ENCODE measurements at places on chromosomes 5 and 9.

DNA sequence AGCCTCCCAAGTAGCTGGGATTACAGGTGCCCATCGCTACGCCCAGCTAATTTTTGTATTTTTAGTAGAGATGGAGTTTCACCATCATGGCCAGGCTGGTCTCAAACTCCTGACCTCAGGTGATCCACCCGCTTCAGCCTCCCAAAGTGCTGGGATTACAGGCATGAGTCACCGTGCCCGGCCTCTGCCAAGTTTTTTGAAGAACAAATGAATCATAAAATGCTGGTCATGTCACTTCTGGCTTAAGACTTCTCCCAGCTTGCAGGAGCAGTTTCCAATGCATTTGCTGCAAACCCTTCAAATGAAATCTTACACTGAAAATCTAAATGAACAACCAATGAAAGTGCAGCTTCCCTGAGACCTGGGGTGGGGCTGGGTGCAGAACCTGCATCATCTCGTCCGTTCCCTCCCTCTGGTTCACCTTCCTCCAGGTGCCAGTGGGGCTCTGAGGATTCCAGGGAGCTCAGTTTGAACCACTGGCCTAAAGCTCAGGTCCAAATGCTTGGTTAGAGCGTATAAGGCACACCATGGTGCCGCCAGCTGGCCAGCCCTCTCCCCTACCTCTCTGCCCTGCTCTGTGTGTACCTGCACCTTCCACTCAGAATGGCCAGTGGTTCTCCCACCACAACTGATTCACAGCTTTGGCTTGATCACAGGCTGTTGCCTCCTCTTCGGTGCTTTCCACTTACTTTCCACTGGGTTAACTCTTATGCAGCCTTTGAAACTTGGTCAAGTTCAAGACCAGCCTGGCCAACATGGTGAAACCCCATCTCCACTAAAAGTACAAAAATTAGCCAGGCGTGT is 39.8 kb upstream of the FUBP3 start:
- DNase-seq: no peak

GRCh38 chr5:926417-927171 is 33.9 kb downstream of the TRIP13 start:
- peak; percentile 18 for DNase-seq

DNA sequence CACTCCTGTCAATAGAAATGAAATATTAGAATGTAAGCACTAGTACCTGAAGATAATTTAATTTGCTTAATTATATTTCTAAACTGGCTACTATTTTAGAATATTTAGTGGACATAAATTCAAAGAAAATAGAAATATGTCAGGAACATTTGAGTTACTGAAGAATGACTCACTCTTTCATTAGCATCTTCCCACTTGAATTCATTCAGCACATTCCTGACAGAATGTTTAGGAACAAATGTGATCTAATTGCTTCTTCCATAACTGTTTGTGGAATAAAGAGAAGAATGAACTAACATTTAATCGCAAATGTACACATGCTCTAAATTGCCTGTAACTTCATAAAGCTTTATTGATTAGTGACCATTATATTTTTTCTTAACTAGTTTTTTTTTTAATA is 306.2 kb upstream of the ADAMTSL1 start:
- no peak for DNase-seq

GRCh38 chr9:130343445-130343918 is 77.9 kb downstream of the HMCN2 start:
- DNase-seq: no peak

DNA sequence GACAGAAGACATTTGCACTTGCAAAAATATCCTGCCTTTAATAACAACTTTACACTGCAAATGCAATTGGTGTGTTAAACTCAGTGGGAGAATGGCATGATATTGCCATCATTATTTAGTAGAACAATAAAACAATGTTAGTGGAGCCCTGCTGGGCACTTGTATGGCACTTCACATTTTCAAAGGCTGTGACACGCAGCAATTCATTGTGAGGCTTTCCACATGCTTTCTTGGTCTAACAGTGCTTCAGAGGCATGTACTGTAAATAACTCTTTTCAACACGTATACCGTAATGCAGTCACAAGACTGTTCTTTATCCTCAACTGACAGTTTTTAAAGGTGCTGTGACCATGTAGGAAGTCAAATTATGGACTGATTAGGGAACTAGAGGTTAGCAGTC is 155.5 kb upstream of the EPB41L4A start:
- no peak for DNase-seq

DNA sequence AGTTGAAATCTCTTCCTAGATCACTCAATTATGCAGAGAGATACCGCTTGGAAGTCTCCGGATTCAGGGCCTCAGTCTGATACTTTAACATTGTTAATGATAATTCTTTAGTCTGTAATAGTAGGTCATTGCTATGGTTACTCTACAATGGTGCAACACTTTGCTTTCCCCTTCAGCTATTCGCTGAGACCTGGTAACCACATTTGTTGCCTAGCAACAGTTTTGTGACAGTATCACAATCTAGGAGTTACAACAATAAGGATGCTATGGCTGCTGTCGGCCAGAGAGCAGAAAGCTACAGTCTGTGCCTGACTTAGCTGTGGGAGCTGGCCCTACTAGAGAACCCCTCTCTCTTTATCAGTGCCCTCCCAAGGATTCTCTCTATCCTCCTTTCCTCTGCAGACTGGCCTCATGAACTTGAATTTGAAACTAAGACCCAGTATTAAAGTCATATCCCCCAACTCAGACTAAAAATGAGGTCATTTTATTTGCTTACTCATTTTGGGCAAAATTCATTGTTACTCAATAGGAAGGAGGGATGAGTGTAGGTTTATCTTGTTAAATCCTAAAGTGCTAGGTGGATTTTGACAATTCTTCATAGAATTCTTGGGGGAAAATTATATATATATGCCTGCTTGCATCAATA is 39.3 kb downstream of the NR2F1 start:
- no peak for DNase-seq

Data from stimulated activated CD4-positive, alpha-beta T cell treated with anti-CD3 and anti-CD28 coated beads, Interleukin-4, amount 100 ng/mL, for 48 hours (primary cell).